Fibroblast of lung (primary cell): ENCODE measurements at places on chromosomes 7 and 10. TPM values are rescaled to one million over a fixed set of nuclear protein-coding genes. Genes with fewer than 3 reads are reported as not detected.

DNA sequence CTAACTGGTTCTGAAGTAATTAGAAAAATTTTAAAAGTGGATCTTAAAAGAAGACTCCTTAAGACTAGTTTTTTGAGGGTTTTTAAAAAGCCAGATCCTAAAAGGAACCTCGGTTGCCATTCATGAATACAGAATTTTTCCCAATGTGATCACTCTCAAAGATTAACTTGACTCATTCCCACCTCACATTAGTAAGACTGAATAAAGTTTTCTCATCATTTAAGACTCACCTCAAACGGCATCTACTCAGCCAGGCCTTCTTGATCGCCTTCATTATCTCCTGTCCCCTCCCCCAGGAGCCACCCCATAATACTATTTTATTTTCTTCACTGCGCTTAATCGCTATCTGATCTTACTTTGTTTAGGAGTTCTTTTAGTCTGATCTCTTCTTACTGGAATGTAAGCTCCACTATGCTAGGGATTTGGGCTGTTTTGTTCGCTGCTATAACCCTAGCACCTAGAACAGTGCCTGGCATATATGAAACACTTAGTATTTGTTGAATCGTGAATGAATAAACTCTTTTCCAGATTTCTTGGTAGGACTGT is 55.9 kb upstream of the PCGF5 start:
- H3K27ac ChIP-seq: peak overlapping the region; percentile 86

DNA sequence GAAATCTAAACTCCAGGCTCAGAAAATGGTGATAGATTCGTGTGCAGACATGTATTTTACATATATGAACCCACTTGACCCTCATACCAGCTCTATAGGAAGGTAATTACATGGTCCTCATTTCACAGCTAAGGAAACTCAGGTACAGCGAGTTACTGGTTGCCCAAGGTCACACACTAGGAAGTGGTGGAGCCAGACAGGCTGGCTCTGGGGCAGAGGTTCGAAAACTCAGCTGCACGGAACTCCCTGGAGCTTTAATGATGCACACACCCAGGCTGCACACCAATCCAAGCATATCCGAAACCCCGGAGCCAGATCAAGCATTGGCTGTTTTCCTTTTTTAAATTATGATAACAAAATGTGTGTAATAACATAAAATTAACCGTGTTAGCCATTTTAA is 172.4 kb downstream of the COBL start:
- no peaks in the 10 kb centered on the region for H3K36me3 ChIP-seq
- H3K27me3 ChIP-seq: no peaks in the 10 kb centered on the region
- no peaks in the 10 kb centered on the region for H3K4me1 ChIP-seq
- H3K4me3 ChIP-seq: no peak overlapping the region
- H3K27ac ChIP-seq: no peak overlapping the region

GRCh38 chr10:87875929-87876571 is 12.6 kb downstream of the PTEN start:
- no peaks in the 10 kb centered on the region for H3K36me3 ChIP-seq
- H3K4me3 ChIP-seq: no peak overlapping the region
- H3K4me1 ChIP-seq: peaks cover 9% of the 10 kb centered on the region

DNA sequence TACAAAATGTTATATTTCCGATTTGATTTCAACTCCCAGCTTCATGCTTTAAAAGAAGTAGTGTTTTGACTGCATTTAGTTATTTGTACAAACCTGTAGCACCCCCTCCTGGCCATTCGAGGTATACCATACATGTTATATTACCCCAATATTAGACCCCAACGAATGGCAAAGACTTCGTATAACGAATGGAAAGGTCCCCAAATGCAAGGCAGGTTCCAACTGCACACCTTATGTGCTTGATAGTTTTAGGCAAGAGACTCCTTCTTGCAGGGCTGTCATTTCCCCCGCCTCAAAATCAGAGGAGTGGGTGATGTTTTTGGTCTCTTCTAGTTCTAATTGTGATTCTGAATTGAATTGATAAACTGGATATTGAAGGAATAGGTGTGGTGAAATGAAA is 101.1 kb upstream of the TARP start:
- no peak overlapping the region for H3K4me3 ChIP-seq
- H3K4me1 ChIP-seq: no peaks in the 10 kb centered on the region
- no peaks in the 10 kb centered on the region for H3K27me3 ChIP-seq
- H3K27ac ChIP-seq: no peak overlapping the region
- H3K36me3 ChIP-seq: no peaks in the 10 kb centered on the region

DNA sequence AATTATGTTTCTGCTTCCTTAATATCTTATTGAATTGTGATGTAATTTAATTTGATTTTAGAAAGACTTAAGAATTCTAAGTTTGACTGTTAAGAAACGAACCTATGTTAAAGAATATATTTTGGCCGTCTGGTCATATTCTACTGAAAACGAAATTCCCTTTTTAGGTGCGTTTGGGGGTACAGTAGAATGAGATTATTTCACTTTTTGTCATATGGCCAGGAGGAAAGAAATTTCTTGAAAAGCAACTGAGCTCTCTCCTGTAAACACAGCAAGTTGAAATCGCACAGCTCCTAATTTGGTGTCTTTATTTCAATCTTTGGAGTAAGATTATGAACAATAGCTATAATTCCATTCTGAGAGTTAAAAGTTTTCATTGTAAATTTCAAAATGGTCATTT is 227.6 kb downstream of the CACNB2 start:
- H3K27ac ChIP-seq: no peak overlapping the region
- no peaks in the 10 kb centered on the region for H3K36me3 ChIP-seq
- DNase-seq: no peak

GRCh38 chr7:44461387-44461786 is 29.1 kb downstream of the NUDCD3 start:
- DNase-seq: peak; percentile 65
- no peaks in the 10 kb centered on the region for H3K27me3 ChIP-seq
- peaks cover 2% of the 10 kb centered on the region for H3K36me3 ChIP-seq
- H3K4me3 ChIP-seq: no peak overlapping the region
- peaks cover 8% of the 10 kb centered on the region for H3K4me1 ChIP-seq

GDF10 gene
- 8.0 and 25.1 TPM in 2 replicates for total RNA-seq

ZNF680 gene
- total RNA-seq: 5.1 and 10.1 TPM in 2 replicates
